H1 (cell line): ENCODE measurements at places on chromosomes 2 and 18. TPM values are rescaled to one million over a fixed set of nuclear protein-coding genes. Genes with fewer than 3 reads are reported as not detected.

GRCh38 chr2:240207661-240208060, 67.2 kb upstream of the OTOS start:
- H3K27ac ChIP-seq, result no peak overlapping the region
- no peaks in the 10 kb centered on the region for H3K36me3 ChIP-seq
- no peak for DNase-seq
- no peak overlapping the region for H3K4me3 ChIP-seq
- peaks cover 7% of the 10 kb centered on the region for H3K4me1 ChIP-seq
- H3K27me3 ChIP-seq, result no peaks in the 10 kb centered on the region

GRCh38 chr18:78891185-78891762, 88.3 kb upstream of the SALL3 start:
- H3K36me3 ChIP-seq, result no peaks in the 10 kb centered on the region
- no peaks in the 10 kb centered on the region for H3K27me3 ChIP-seq
- H3K4me3 ChIP-seq, result no peak overlapping the region
- H3K4me1 ChIP-seq, result no peaks in the 10 kb centered on the region

GRCh38 chr2:160660741-160661140, 167.1 kb upstream of the RBMS1 start:
- no peak for DNase-seq
- no peak overlapping the region for H3K27ac ChIP-seq
- H3K4me3 ChIP-seq, result no peak overlapping the region
- H3K36me3 ChIP-seq, result no peaks in the 10 kb centered on the region

DNA sequence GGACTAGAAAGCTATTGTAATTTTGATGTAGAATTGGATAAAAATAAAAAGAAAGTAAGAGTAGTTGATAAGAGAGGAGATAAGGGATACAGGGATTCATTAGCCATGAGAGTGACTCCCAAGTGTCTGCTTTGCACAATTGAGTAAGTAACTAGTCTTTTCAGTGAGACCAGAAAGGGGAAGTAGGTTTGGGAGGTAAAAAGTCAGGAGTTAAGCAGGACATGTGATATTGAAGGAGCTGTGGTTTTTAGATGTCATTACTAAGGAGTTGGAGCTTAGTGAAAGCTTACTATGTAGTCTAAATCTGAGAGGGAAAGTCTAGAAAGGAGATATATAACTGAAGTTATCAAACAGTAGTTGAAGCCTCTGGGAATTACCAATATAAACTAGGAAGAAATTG, 93.4 kb downstream of the SLC5A7 start:
- no peak for DNase-seq
- no peak overlapping the region for H3K4me3 ChIP-seq
- no peaks in the 10 kb centered on the region for H3K36me3 ChIP-seq
- peaks cover under 1% of the 10 kb centered on the region; the same call in 1 of the 2 replicates for H3K4me1 ChIP-seq

Gene SIX3
- total RNA-seq, result 0.19 and 0.21 TPM in 2 replicates
